Motor neuron (in vitro differentiated cells): ENCODE measurements at places on chromosomes 12 and 14. TPM values are rescaled to one million over a fixed set of nuclear protein-coding genes. Genes with fewer than 3 reads are reported as not detected.

Gene SPATS2
- total RNA-seq: 21.4 and 25.5 TPM in 2 replicates

Gene CCDC197
- not detected in 2 replicates for total RNA-seq

Gene CACNA2D4
- total RNA-seq: 0.92 and 0.96 TPM in 2 replicates

Gene GPR135
- 4.0 and 4.3 TPM in 2 replicates for total RNA-seq

Gene EIF2S3B
- 1.2 and 1.3 TPM in 2 replicates for total RNA-seq

Gene POTEM
- total RNA-seq: not detected in 2 replicates

Gene HCAR1
- 0.14 and 0.15 TPM in 2 replicates for total RNA-seq

Gene CIDEB
- total RNA-seq: 0.32 TPM in 1 of 2 replicates, not detected in the other

Gene SELPLG
- 0.60 and 0.87 TPM in 2 replicates for total RNA-seq

Gene TAS2R42
- total RNA-seq: 2.8 and 3.3 TPM in 2 replicates

Gene KRT2
- 0.06 TPM in 1 of 2 replicates, not detected in the other for total RNA-seq

Gene LHX5
- total RNA-seq: 0.25 and 0.27 TPM in 2 replicates

Gene ART4
- total RNA-seq: 0.04 and 0.35 TPM in 2 replicates

Gene TAS2R14
- total RNA-seq: 5.9 and 6.5 TPM in 2 replicates

Gene MYRFL
- not detected in 2 replicates for total RNA-seq

Gene RNASE13
- total RNA-seq: 0.60 and 0.70 TPM in 2 replicates

Gene PLXNC1
- total RNA-seq: 3.8 and 4.0 TPM in 2 replicates

Gene PALS1
- 23.6 and 27.7 TPM in 2 replicates for total RNA-seq

Gene AHNAK2
- total RNA-seq: 1.4 and 1.7 TPM in 2 replicates

Gene TNS2
- total RNA-seq: 3.7 and 5.0 TPM in 2 replicates

Gene RNF212B
- total RNA-seq: not detected in 2 replicates

Gene ANG
- 0.88 and 1.6 TPM in 2 replicates for total RNA-seq

Gene GPR65
- total RNA-seq: 0.11 and 0.14 TPM in 2 replicates

Gene NEUROD4
- 25.8 and 26.4 TPM in 2 replicates for total RNA-seq

Gene AQP2
- total RNA-seq: 0.09 and 0.21 TPM in 2 replicates

Gene PDZRN4
- 28.8 and 32.8 TPM in 2 replicates for total RNA-seq
